ENCODE measurements at places on chromosomes 7 and 10. TPM values are rescaled to one million over a fixed set of nuclear protein-coding genes. Genes with fewer than 3 reads are reported as not detected.

DNA sequence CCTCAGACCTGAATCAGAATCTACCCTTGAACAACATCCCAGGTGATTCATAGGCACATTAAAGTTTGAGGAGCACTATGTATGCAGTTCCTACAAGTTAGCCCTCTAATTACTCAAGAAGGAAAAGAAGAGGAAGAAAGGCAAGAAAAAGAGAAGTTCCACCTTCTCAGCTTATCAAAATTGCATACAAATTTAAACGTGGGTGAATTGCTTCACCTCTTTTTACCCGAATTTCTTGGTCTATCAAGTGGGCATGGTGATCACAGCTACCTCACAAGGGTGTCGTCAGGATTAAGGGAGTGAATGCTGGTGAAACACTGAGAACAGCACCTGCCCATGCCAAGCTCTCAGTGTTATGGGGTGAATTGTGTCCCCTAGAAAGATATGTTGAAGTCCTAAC lies 43.8 kb upstream of the PAPSS2 start:
- no peak for DNase-seq
- H3K27ac ChIP-seq: no peak overlapping the region
- H3K36me3 ChIP-seq: no peaks in the 10 kb centered on the region
- no peak overlapping the region for H3K4me3 ChIP-seq
- peaks cover 5% of the 10 kb centered on the region for H3K27me3 ChIP-seq

The SPDYE11 gene
- not detected for polyA plus RNA-seq

- H3K27ac ChIP-seq: no peak overlapping the region
- no peaks in the 10 kb centered on the region for H3K4me1 ChIP-seq
- H3K27me3 ChIP-seq: no peaks in the 10 kb centered on the region
- H3K4me3 ChIP-seq: no peak overlapping the region
- DNase-seq: no peak
- no peaks in the 10 kb centered on the region for H3K36me3 ChIP-seq
Observed at GRCh38 chr10:1509011-1509530, 228.3 kb downstream of the ADARB2 start.

The FBXL13 gene
- 0.19 TPM for polyA plus RNA-seq

DNA sequence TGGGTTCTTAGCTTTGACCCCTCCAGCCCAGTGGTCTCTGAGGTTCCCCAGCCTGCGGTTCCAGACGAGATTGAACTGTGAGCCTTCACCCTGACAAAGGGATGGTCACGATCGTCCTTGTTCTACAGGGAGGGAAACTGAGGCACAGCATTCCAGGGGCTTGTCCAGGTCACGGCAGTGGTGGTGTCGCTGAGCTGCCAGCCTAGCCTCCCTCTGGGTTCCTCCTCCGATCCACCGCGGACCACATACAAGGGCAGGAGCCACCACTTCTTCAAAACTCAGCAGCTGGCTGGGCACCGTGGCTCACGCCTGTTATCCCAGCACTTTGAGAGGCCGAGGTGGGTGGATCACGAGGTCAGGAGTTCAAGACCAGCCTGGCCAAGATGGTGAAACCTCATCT lies 35.8 kb downstream of the ELFN1 start:
- H3K4me1 ChIP-seq: no peaks in the 10 kb centered on the region
- no peaks in the 10 kb centered on the region for H3K36me3 ChIP-seq
- peaks cover 13% of the 10 kb centered on the region for H3K27me3 ChIP-seq
- H3K27ac ChIP-seq: no peak overlapping the region

- H3K27ac ChIP-seq: no peak overlapping the region
- no peaks in the 10 kb centered on the region for H3K36me3 ChIP-seq
- no peaks in the 10 kb centered on the region for H3K4me1 ChIP-seq
- DNase-seq: no peak
- no peaks in the 10 kb centered on the region for H3K27me3 ChIP-seq
- H3K4me3 ChIP-seq: no peak overlapping the region
Observed at GRCh38 chr7:83289419-83289993, 126.8 kb upstream of the PCLO start.

GRCh38 chr10:90075995-90076394 lies 374.6 kb downstream of the KIF20B start:
- H3K27ac ChIP-seq: no peak overlapping the region
- no peaks in the 10 kb centered on the region for H3K36me3 ChIP-seq
- no peaks in the 10 kb centered on the region for H3K27me3 ChIP-seq
- peak; percentile 25 for DNase-seq

The WNT8B gene
- polyA plus RNA-seq: not detected

The WAPL gene
- polyA plus RNA-seq: 26.2 TPM

GRCh38 chr10:32882076-32882475 lies 76.0 kb downstream of the ITGB1 start:
- DNase-seq: no peak
- no peaks in the 10 kb centered on the region for H3K27me3 ChIP-seq
- no peak overlapping the region for H3K4me3 ChIP-seq
- H3K4me1 ChIP-seq: no peaks in the 10 kb centered on the region

The WEE2 gene
- not detected for polyA plus RNA-seq

GRCh38 chr7:44964384-44964830 lies 14.4 kb downstream of the MYO1G start:
- H3K4me1 ChIP-seq: peaks cover 15% of the 10 kb centered on the region
- DNase-seq: no peak
- peaks cover 24% of the 10 kb centered on the region for H3K27me3 ChIP-seq
- H3K27ac ChIP-seq: no peak overlapping the region
- H3K4me3 ChIP-seq: no peak overlapping the region

The KIF11 gene
- polyA plus RNA-seq: 1.5 TPM

The FAM25C gene
- polyA plus RNA-seq: 26.2 TPM

The IL6 gene
- 0.10 TPM for polyA plus RNA-seq
